ENCODE measurements at places on chromosomes 7 and 10. TPM values are rescaled to one million over a fixed set of nuclear protein-coding genes. Genes with fewer than 3 reads are reported as not detected.

GRCh38 chr7:17434191-17434590 lies 135.7 kb downstream of the AHR start:
- no peak overlapping the region for H3K4me3 ChIP-seq
- no peak for DNase-seq
- H3K27ac ChIP-seq, result no peak overlapping the region
- no peaks in the 10 kb centered on the region for H3K4me1 ChIP-seq
- no peaks in the 10 kb centered on the region for H3K36me3 ChIP-seq

DNA sequence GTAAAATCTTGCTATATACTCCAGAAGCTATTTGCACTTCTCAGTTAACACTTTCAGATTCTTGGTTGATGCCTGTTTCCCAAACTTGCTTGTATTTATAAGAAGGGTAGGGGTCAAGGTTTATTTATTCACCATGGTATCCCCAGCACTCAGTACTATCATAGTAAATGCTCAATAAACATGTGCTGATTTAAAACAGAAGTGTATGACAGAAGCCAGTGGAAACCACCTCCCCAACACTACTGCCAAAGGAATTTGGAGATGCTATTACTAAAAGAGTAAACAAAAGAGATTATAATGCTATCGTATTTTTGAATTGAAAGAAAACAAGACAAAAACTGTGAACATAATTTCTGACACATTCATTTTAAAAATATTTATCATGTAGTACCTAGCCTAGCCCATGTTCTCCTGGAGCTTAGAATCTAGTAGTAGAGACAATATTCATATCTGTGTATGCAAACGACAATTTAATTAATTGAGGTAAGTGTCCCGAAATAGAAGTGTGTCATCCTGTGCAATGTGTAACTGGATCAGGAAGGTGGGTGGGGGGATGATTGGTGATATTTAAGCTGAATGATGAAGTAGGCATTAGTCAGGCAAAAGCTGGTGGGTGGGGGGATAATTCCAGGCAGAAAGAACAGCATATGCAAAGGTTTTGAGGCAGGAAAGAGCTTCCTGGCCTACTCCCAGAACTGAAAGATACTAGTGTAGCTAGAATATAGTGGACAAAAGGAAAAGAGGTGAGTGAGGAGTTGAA lies 77.5 kb downstream of the HGF start:
- H3K4me3 ChIP-seq, result no peak overlapping the region
- H3K27ac ChIP-seq, result no peak overlapping the region
- DNase-seq, result no peak
- no peaks in the 10 kb centered on the region for H3K4me1 ChIP-seq
- H3K36me3 ChIP-seq, result no peaks in the 10 kb centered on the region

The NEUROD6 gene
- total RNA-seq, result not detected

DNA sequence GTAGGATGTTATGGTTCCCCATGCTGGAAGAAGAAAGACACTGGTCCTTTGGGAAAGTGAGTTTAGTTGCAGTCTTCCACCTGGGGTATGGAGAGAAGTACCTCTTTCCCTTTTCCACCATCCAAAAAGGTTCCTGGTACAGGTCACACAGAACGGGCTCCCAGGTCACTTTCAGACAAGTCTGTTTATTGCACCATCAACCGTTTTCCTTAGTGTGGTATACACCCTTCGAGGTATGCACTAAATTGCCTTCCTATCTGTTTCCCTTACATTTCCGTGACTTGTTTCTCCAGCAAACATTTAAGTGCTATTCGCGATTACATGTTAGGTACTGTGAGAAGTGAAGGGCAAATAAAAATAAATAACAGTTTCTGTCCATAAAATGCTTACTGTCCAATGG lies 185.1 kb downstream of the ARL4A start:
- H3K4me3 ChIP-seq, result no peak overlapping the region
- no peaks in the 10 kb centered on the region for H3K27me3 ChIP-seq
- DNase-seq, result no peak
- H3K27ac ChIP-seq, result no peak overlapping the region

The OGDHL gene
- total RNA-seq, result not detected

- H3K27me3 ChIP-seq, result no peaks in the 10 kb centered on the region
- no peak overlapping the region for H3K4me3 ChIP-seq
- no peak overlapping the region for H3K27ac ChIP-seq
- H3K4me1 ChIP-seq, result no peaks in the 10 kb centered on the region
- no peak for DNase-seq
Measured at GRCh38 chr7:16940776-16941175, 59.0 kb upstream of the AGR3 start.

DNA sequence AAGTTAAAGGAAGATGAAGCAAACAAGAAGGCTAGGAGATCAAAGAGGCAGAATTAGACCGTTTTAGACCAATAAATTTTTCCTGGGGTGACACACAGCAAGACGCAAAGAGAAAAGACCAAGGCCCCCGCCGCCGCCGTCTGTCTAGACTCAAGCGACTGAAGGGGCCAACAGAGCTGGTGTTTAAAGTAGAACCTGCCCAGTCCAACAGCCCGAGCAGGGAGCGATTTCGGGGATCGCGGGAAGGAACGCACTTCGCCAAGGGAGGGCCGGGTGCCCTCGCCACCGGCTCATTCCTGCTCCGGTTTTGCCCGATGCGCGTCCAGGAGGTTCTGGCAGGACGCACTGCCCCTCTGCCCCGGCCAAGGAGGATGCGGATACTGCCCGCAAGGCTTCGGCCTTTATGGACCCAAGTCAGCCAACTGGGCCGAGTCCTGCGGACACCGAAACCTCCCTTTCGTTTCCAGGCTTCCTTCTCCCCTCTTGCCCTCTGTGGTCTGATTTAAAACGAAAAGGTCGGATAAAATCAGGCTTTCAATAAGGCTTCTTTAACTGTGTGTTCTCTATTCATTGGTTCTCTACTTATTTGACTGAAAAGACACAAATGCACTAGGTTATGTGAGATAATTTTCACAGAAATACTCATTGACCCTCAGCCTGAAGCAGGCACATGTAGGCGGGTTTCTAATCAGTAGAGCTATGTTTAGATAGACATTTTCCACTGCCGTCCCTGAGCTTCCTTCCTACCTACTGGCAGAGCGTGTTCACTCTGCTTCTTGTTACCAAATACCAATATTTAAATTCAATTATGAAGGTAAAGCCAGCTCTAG lies 2.2 kb upstream of the HOXA7 start:
- no peaks in the 10 kb centered on the region for H3K36me3 ChIP-seq
- no peak overlapping the region for H3K27ac ChIP-seq
- DNase-seq, result no peak
- peaks cover 59% of the 10 kb centered on the region for H3K4me1 ChIP-seq

The LEP gene
- not detected for total RNA-seq

The IL2RA gene
- total RNA-seq, result 11.2 TPM

DNA sequence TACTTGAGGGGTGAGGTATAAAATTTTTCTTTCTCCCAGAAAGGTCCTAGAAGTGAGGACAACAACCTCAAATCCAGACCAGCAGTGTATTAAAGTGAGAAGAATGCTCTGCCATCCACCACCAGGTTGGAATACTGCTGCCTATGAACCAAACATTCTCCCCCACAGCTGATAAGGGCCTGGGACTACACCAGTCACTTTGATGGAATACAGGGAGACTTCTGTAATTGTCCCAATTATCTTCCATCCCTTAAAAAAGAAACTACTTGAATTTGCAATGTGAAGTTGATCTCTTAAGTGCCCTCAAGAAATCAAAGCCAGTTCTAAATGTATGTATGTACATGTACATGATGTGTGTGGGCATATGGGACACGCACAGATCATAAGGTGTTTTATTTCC lies 3.0 kb downstream of the TBX20 start:
- peaks cover 57% of the 10 kb centered on the region for H3K27me3 ChIP-seq
- H3K27ac ChIP-seq, result no peak overlapping the region
- H3K4me3 ChIP-seq, result no peak overlapping the region

DNA sequence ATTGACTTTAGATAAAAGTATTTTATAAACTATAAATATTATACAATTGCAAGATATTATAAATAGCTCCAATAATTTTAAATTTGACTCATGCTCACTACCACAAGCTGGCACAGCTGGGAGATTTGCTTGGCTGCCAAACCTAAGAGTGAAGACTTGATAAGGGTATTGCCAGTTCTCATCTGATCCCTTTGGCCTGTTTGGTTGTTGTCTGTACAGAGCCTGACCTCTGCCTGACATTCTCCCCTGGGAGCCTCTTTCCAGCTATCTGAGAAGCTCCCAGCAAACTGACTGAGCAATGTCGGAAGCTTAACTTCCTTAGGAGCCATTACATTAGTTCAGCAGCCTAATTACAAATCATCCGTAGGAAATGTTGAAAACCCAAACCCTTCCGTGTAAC lies 10.2 kb upstream of the LMOD2 start:
- no peaks in the 10 kb centered on the region for H3K4me1 ChIP-seq
- H3K27me3 ChIP-seq, result no peaks in the 10 kb centered on the region
- no peak overlapping the region for H3K27ac ChIP-seq
- no peak for DNase-seq
- H3K4me3 ChIP-seq, result no peak overlapping the region

The FAM241B gene
- 1.1 TPM for total RNA-seq

DNA sequence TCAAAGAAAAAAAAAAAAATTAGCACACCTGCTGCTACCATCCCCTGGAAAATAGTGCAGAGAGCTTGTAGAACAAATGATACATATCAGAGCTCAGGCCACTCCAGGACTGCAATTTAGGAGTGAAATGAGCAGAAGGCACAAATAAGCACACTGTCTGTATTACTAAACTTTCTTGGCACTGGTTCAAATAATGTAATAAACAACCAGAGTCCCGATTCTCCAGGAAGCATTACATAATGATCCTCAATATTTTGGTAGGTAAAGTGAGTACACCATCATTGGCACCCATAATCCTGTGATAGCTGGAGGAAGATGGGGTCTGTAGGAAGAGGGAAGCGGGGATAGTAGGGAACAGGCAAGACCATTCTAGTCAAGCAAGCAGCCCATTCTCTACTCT lies 74.3 kb downstream of the SVOPL start:
- H3K27me3 ChIP-seq, result no peaks in the 10 kb centered on the region
- no peak overlapping the region for H3K27ac ChIP-seq
- H3K4me3 ChIP-seq, result no peak overlapping the region

DNA sequence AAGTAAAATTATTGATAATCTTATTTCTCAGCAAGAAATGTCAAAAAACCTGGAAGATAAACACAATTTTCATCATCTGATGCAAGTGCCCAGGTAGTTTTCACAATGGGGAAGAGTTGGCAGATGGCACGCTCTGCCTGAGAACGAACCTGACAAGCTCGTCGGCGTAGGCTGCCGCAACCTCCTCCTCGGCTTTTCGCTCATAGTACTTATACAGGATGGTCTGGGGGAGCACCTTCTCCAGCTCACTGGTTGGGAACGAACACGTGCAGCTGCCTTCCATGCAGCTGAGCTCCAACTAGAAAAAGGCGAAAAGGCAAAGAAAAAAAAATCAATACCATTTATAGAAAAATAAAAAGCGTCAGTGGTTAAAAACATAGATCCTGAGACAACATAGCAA lies 68.9 kb downstream of the RNF216 start:
- no peak for DNase-seq
- H3K36me3 ChIP-seq, result peaks cover 80% of the 10 kb centered on the region
- no peaks in the 10 kb centered on the region for H3K27me3 ChIP-seq

The STX1A gene
- total RNA-seq, result 20.4 TPM

The CROT gene
- 17.5 TPM for total RNA-seq

DNA sequence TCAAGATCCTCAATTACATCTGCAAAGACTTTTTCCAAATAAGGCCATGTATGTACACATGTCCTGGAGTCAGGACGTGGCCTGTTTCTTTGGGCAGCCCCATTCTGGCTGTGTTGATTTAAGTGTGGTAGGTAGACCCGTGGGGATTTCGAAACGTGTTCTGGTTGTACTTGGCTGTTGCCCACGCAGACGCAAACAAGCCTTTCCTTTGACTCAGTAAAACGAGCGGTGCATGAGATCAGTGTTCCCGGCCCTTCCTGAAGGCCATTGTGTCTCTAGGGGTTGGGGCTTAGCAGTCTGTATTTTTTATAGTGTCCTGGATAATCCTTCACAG lies 64.8 kb upstream of the DNAJB6 start:
- no peak overlapping the region for H3K4me3 ChIP-seq
- peaks cover 31% of the 10 kb centered on the region for H3K4me1 ChIP-seq
- DNase-seq, result no peak
- H3K27me3 ChIP-seq, result no peaks in the 10 kb centered on the region

The UCMA gene
- not detected for total RNA-seq

The GLCCI1 gene
- 70.5 TPM for total RNA-seq

DNA sequence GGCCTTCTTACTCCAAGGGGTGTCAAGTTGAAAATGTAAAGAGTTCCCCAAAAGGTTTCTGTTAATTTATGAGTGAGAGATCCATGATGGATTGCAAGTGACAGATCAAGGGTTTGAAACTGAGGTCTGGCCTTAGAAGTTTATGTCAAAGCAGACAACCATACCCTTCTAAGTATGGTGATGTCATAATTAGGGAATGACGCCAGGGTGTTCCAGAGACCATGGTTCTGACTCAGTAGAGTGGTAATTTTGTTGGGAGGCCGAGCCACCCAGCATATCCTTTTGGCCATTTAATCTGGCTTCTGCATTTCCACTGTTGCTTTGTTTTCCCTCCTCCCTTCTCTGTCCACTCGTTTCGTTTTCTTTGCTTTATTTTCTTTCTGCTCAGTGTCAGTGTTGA lies 2.7 kb downstream of the TRUB1 start:
- no peak for DNase-seq
- H3K4me3 ChIP-seq, result no peak overlapping the region
- H3K27ac ChIP-seq, result no peak overlapping the region
- H3K27me3 ChIP-seq, result no peaks in the 10 kb centered on the region
- peaks cover 18% of the 10 kb centered on the region for H3K36me3 ChIP-seq

- DNase-seq, result no peak
- peaks cover 3% of the 10 kb centered on the region for H3K27me3 ChIP-seq
- H3K4me1 ChIP-seq, result no peaks in the 10 kb centered on the region
- no peak overlapping the region for H3K27ac ChIP-seq
- H3K4me3 ChIP-seq, result no peak overlapping the region
- no peaks in the 10 kb centered on the region for H3K36me3 ChIP-seq
Measured at GRCh38 chr10:77648472-77648871, 10.9 kb upstream of the KCNMA1 start.

DNA sequence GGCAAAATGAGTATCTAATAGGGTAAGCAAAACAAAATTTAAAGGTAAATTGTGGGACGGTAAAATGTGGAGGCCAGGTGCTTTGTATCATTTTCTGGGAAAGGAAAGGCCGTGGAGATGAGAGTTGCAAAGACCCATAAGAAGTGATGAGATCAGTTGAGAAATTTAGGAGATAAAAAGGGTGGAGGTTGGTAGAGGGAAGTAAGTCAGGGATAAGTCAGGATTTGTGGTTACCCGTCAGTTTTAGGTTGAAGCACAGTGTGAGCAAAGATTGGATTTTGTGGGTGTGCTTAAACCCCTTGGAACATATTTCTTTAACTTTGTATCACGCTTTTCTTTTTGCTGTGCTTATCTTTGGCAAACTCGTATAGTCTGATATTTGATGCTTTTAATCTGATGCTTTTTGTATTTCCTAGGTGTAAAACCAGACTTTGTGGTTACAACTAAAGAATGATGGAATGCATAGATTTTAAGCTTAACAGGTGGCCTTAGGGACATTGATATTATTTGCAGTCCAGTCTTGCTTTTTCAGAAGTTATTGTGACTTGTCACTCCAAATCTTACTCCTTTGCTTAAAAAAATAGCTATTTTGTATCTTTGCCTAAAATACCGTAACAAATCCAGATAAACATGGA lies 1.2 kb downstream of the BTRC start:
- no peak overlapping the region for H3K27ac ChIP-seq
- no peak for DNase-seq
- H3K27me3 ChIP-seq, result no peaks in the 10 kb centered on the region
- peaks cover 10% of the 10 kb centered on the region for H3K4me1 ChIP-seq

Data from natural killer cell (primary cell).